SHP77 treated with DMSO at 0.1 percent for 48 hours (cell line): ENCODE measurements at places on chromosomes 11 and 22.

- DNase-seq, result no peak
Observed at GRCh38 chr11:107679255-107680024, 32.4 kb downstream of the SLN start.

DNA sequence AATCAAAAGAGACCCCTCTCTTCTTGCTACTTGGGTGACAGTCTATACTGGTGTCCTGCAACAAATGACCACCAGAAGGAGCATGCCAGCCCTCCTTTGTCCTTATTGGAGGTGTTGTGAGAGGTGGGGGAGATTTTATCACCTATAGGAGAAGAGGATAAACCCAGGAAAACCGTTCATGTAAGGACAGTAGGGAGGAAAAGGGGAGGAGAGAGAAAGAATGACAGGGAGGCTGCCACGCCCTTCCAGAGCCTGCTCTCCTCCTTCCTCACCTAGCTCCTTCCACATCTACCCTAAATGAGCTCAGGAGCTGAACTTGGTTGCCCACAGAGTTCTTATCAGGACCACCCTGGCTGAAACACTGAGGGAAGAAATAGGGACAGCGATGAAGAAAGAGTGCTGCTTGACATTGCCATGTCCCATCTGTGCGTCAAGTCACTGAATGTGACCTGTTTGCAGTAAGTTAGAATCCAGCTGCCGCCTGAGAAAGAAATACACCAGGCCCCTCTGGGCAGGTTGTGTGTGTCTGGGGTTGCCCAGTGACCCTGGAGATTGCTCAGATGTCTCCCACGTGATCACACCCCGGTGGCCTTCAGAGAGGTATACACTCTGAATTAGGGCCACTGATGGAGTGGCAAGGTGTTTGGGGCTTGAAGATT lies 40.4 kb upstream of the ETS1 start:
- DNase-seq, result no peak

GRCh38 chr11:113553235-113553634 lies 78.0 kb upstream of the DRD2 start:
- DNase-seq, result no peak

DNA sequence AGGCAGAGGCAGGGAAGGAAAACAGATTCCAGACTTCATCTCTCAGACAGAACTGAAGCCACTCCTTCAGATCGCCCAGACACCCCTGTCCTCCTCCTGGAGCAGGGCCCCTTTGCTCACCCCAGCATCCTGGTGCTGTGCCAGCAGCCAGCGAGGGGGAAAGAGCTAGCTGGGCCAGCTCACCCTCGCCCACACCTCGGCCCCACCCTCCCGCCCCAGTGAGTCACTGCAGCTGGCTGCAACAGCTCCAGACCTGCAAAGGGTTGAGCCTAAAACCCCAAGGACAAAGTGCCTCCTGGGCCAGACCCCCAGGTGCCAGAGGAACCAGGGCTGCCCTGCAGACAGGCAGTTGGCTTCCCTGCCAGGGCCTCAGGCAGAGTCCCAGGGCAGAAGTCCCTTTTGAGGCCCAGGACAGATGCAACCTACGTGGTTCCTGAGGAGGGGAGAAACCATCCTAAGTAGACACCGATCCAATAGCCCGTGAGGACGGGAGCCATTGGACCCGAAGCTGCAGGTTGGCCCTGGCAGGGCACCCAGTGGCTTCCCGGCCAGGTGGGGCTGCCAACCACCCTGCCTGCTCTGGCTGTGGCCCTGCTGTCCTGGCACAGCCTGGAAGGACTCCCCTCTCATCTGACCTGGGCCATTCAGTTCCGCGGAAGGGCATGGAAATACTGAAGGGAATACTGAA lies 7.2 kb downstream of the AHNAK start:
- DNase-seq, result no peak

GRCh38 chr22:43923191-43923590 lies 414 bp upstream of the PNPLA3 start:
- no peak for DNase-seq

DNA sequence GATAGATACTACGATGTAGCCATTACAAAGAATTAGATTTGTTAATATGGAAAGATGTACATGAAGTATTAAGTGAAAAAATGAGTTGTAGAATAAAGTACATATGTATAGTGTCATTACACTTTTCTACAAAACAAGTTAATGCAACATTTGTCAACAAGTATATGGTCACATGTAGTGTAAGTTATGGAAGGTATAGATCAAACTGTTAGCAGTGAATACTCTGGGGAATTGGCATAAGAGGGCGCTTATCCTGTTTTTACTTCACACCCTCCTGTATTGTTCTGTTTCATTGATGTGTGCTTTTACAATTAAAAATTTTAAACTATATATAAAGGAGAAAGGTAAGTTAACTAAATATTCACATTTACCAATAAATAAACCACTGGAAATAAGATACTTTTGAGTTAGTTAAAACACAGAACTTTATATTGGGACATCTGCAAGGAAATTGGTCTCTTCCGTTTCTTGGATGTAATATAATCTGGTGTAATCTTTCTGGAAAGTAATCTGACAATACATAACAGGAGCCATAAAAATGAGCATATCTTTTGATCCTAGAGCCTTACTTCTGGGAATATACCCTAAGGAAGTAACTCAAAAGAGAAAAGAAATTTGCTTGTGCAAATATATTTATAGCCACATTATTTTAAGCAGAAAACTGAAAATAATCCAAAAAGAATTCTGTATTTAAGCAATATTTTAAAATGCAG lies 34.5 kb downstream of the CSTPP1 start:
- DNase-seq, result no peak

DNA sequence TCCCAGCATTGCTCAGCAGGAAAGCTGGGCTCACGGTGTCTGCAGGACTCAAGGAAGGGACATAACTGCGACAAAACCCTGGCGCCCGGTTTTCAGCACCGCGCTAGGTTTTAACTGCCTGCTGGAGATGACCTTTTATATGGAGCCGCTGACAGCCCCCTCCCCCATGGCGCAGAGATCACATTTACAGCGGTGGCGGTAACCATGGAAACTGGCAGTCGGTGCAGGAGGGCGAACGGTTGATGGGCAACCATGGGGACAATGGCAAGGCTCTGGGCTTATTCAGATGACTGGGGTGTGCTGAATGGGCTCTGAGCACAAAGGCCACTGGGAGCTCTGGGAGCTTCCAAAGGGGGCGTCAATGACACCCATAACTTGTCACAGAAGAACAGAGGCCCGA lies 37.2 kb downstream of the CELSR1 start:
- DNase-seq, result no peak
